Breast epithelium (tissue), 4 donors: ENCODE measurements at places on chromosomes 7 and 10. TPM values are rescaled to one million over a fixed set of nuclear protein-coding genes. Genes with fewer than 3 reads are reported as not detected.

Gene RNF32
- total RNA-seq, result 0.98 TPM

Gene FMC1
- 13.5 TPM for total RNA-seq

Gene BRAF
- total RNA-seq, result 106 TPM

Gene GPER1
- 2.6 TPM for total RNA-seq

Gene CALHM1
- total RNA-seq, result not detected

Gene MSMB
- total RNA-seq, result not detected

Gene ELOVL3
- total RNA-seq, result 0.88 TPM

Gene SHTN1
- total RNA-seq, result 17.8 TPM

Gene TAS2R3
- total RNA-seq, result 2.2 TPM

Gene ARHGEF35
- 31.8 TPM for total RNA-seq

Gene GNAI1
- 75.2 TPM for total RNA-seq

Gene MINDY4
- 13.8 TPM for total RNA-seq

Gene DLX6
- not detected for total RNA-seq

Gene SCART1
- total RNA-seq, result 1.4 TPM

Gene STAG3
- total RNA-seq, result 1.3 TPM

Gene MMP21
- not detected for total RNA-seq

Gene GDF2
- not detected for total RNA-seq

Gene UCMA
- not detected for total RNA-seq

Gene ABHD11
- 57.8 TPM for total RNA-seq

Gene CHAT
- total RNA-seq, result not detected

Gene ZFYVE27
- total RNA-seq, result 37.6 TPM

Gene ITIH2
- total RNA-seq, result 0.73 TPM

Gene ARL3
- 5.9 TPM for total RNA-seq

Gene TEX36
- not detected for total RNA-seq

Gene BTBD16
- total RNA-seq, result 0.29 TPM

Gene PRSS37
- total RNA-seq, result not detected

Gene OPALIN
- total RNA-seq, result not detected

Gene TYW1
- 26.2 TPM for total RNA-seq

Gene ATRNL1
- total RNA-seq, result 0.16 TPM

Gene RET
- 0.96 TPM for total RNA-seq

Gene PRRT4
- 0.44 TPM for total RNA-seq

Gene EBF3
- total RNA-seq, result 6.6 TPM

Gene PDE6C
- not detected for total RNA-seq

Gene ENTPD1
- total RNA-seq, result 17.4 TPM

Gene MYL10
- total RNA-seq, result not detected

Gene DDC
- not detected for total RNA-seq

Gene CAMK1D
- 5.2 TPM for total RNA-seq

Gene UPF2
- 29.2 TPM for total RNA-seq

Gene LCOR
- total RNA-seq, result 35.7 TPM

Gene C7orf33
- total RNA-seq, result not detected

Gene PRPS1L1
- not detected for total RNA-seq

Gene PTPRN2
- total RNA-seq, result 2.2 TPM

Gene TMEM229A
- total RNA-seq, result not detected

Gene TRIM50
- total RNA-seq, result not detected

Gene GIMAP1
- total RNA-seq, result 6.6 TPM

Gene AKR1D1
- total RNA-seq, result not detected

Gene ZNF37A
- 21.3 TPM for total RNA-seq

Gene EXOC6
- 7.0 TPM for total RNA-seq

Gene SH3PXD2A
- 14.7 TPM for total RNA-seq

Gene ELAPOR2
- 14.4 TPM for total RNA-seq

Gene DPY19L1
- 18.2 TPM for total RNA-seq

Gene GIMAP2
- total RNA-seq, result 10.7 TPM

Gene LIPF
- not detected for total RNA-seq

Gene SPDYE11
- not detected for total RNA-seq

Gene TRIL
- total RNA-seq, result 0.48 TPM

Gene STEAP1
- total RNA-seq, result 75.1 TPM

Gene GNGT1
- total RNA-seq, result not detected

Gene SLC26A5
- total RNA-seq, result 3.6 TPM

Gene AGBL3
- 5.1 TPM for total RNA-seq

Gene LRRC17
- 8.2 TPM for total RNA-seq
